ENCODE measurements at places on chromosomes 11 and 22. TPM values are rescaled to one million over a fixed set of nuclear protein-coding genes. Genes with fewer than 3 reads are reported as not detected.

DNA sequence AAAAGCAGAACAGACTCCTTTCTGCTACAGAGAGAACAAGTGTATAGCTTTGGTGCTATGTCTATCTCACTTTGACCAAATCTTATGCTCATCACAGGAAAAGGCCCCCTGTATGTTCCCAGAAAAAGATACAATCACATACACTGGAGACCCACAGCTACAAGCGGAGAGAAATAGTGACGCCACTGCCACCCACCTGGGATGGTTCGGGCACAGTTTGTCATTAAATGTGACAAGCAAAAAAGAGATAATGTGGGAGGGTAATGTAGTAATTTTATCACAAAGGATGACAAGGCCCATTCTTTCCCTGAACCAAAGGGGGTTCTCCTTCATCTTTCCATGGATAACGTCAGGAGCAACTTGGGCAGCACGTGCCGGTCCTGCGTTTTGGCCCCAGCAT lies 32.0 kb downstream of the THOC5 start:
- DNase-seq, result no peak
- H3K27me3 ChIP-seq, result no peaks in the 10 kb centered on the region
- H3K27ac ChIP-seq, result no peak overlapping the region
- no peak overlapping the region for H3K4me3 ChIP-seq
- peaks cover 28% of the 10 kb centered on the region for H3K36me3 ChIP-seq

DNA sequence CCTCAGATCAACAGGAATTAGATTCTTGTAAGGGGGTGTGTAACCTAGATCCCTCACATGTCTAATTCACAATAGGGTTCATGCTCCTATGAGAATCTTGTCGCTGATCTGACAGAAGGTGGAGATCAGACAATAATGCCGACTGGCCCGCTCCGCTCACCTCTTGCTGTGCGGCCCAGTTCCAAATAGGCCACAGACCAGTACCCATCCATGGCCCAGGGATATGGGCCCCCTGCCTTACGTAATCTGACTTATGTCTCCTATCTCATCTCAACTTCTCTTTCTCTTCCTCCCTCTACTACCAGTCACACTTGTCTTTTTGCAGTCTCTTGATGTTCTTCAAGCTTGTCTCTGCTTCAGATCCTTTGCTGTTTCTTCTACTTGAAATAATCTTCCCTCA lies 70.0 kb downstream of the CWF19L2 start:
- peaks cover 18% of the 10 kb centered on the region for H3K36me3 ChIP-seq
- no peak overlapping the region for H3K27ac ChIP-seq
- no peak overlapping the region for H3K4me3 ChIP-seq
- no peak for DNase-seq
- H3K4me1 ChIP-seq, result peaks cover 2% of the 10 kb centered on the region

The BTG4 gene
- not detected for total RNA-seq

The SLC43A1 gene
- total RNA-seq, result 46.9 TPM

- H3K36me3 ChIP-seq, result peaks cover 40% of the 10 kb centered on the region
- H3K4me3 ChIP-seq, result no peak overlapping the region
- DNase-seq, result no peak
- H3K4me1 ChIP-seq, result peaks cover 3% of the 10 kb centered on the region
- H3K27ac ChIP-seq, result no peak overlapping the region
Observed at GRCh38 chr11:103294516-103294915, 185.3 kb downstream of the DYNC2H1 start.

DNA sequence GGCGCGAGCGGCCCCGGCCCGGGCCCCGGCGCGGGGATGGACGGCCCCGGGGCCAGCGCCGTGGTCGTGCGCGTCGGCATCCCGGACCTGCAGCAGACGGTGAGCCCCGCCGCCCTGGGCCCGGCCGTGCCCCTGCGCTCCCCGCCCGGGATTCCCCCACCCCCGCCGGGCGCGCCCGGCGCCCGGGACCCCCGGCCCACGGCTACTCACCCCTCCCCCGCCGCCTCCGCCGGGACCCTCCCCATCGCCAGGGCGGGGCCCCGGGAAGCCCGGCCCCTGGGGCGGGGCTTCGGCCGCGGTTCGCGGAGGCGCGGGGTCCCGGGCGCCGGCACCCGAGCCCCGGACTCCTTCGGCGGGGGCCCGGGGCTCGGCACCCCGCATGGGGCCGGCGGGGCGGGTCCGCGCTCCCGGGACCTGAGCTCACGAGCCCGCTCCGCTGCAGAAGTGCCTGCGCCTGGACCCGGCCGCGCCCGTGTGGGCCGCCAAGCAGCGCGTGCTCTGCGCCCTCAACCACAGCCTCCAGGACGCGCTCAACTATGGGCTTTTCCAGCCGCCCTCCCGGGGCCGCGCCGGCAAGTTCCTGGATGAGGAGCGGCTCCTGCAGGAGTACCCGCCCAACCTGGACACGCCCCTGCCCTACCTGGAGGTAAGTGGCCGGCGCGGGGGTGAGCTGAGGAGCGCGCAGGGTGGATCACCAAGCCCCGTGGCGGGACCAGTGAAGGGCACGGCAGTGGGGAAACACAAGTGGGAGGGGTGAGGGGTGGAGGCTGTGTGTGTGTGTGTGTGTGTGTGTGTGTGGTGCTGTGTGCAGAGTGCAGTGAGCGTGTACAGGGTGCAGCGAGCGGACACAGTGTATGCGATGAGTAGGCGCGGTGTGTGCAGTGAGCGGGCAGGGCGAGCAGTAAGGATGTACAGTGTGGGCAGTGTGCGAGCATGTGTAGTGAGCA lies 2.3 kb downstream of the SHANK3 start:
- peak; percentile 67 for DNase-seq
- no peaks in the 10 kb centered on the region for H3K4me1 ChIP-seq
- H3K36me3 ChIP-seq, result peaks cover 2% of the 10 kb centered on the region
- peaks cover 46% of the 10 kb centered on the region for H3K27me3 ChIP-seq
- no peak overlapping the region for H3K27ac ChIP-seq

All from progenitor cell of endocrine pancreas (in vitro differentiated cells).